ENCODE measurements at places on chromosomes 6 and 20. TPM values are rescaled to one million over a fixed set of nuclear protein-coding genes. Genes with fewer than 3 reads are reported as not detected.
A peak's percentile ranks its signal among the peaks of the same experiment; 100 is the strongest.

GRCh38 chr6:1770435-1770843 lies 160.7 kb downstream of the FOXC1 start:
- H3K4me1 ChIP-seq: no peaks in the 10 kb centered on the region
- no peaks in the 10 kb centered on the region for H3K36me3 ChIP-seq
- H3K4me3 ChIP-seq: no peak overlapping the region
- H3K27ac ChIP-seq: no peak overlapping the region

The NHLRC1 gene
- total RNA-seq: 2.7 TPM

- no peak overlapping the region for H3K27ac ChIP-seq
- no peaks in the 10 kb centered on the region for H3K27me3 ChIP-seq
- peak overlapping the region; percentile 39 for H3K4me3 ChIP-seq
- no peak for DNase-seq
- no peaks in the 10 kb centered on the region for H3K4me1 ChIP-seq
These were observed 69.6 kb downstream of the TBXT start for GRCh38 chr6:166097914-166098522.

The MLIP gene
- total RNA-seq: 4.5 TPM

DNA sequence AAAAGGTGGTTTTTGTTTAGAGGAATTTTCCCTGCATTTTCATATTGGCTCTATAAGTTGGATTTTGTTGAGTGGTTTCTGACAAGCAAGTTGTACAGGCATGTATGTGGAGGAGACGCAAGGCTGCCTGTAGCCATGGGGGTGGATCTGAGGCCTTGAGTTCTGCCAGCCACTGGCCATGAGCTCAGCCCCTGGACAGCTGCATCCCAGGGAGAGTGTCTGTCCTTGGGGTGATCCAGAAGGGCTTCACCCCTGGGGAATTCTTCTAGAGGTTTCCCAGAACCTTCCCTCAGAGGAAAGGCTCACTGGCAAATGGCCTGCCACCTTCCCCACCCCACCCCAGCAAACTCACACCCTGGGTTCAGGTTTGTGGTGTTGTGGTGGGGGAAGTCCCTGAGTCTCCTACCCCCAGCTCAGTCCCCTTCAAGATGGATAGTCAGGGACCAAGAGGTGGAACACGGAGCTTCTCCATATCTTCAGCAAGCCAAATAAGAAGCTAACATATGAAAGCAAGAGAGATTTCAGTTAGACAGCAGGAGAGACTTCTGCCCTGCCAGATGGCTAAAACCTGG lies 11.6 kb upstream of the NOL4L start:
- no peaks in the 10 kb centered on the region for H3K36me3 ChIP-seq
- DNase-seq: no peak
- H3K4me3 ChIP-seq: no peak overlapping the region

- H3K4me1 ChIP-seq: no peaks in the 10 kb centered on the region
- no peaks in the 10 kb centered on the region for H3K36me3 ChIP-seq
- DNase-seq: peak; percentile 67
- peak overlapping the region; percentile 41 for H3K27ac ChIP-seq
These were observed 4.8 kb downstream of the PHF20 start for GRCh38 chr20:35776513-35777101.

All from breast epithelium (tissue), 4 donors.